HepG2 (cell line): ENCODE measurements at places on chromosomes 2 and 18. TPM values are rescaled to one million over a fixed set of nuclear protein-coding genes. Genes with fewer than 3 reads are reported as not detected.

Gene CHRNG
- not detected in 2 replicates for total RNA-seq

Gene CCDC93
- total RNA-seq: 28.7 and 37.2 TPM in 2 replicates

Gene DNAJC5G
- not detected in 2 replicates for total RNA-seq

Gene NGEF
- total RNA-seq: 11.8 and 14.4 TPM in 2 replicates

Gene OSBPL6
- 0.10 and 0.11 TPM in 2 replicates for total RNA-seq
